ENCODE measurements at places on chromosomes 4 and X.
A peak's percentile ranks its signal among the peaks of the same experiment; 100 is the strongest.

DNA sequence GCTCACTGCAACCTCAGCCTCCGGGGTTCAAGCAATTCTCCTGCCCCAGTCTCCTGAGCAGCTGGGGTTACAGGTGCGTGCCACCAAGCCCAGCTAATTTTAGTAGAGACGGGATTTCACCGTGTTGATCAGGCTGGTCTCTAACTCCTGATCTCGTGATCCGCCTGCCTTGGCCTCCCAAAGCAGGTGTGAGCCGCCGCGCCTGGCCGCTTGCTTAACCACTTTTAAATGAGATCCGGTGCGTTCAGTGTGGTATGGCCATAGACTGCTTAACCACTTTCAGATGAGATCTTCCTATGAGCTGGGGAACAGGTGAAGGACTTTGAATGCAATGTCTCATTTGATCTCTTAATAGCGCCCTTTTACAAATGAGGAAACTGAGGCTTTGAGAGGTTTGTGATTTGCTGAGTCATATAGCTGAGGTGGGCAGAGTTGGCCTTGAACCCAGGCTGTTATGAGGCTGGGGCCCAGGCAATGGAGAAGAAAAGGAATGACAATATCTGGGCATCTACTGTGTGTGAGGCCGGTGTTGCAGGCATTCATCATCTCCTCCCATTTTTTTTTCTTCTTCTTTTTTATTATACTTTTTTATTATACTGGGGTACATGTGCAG, 41.9 kb upstream of the NSG1 start:
- no peak for DNase-seq

GRCh38 chr4:6625256-6625655, 15.2 kb upstream of the MRFAP1 start:
- DNase-seq: no peak

DNA sequence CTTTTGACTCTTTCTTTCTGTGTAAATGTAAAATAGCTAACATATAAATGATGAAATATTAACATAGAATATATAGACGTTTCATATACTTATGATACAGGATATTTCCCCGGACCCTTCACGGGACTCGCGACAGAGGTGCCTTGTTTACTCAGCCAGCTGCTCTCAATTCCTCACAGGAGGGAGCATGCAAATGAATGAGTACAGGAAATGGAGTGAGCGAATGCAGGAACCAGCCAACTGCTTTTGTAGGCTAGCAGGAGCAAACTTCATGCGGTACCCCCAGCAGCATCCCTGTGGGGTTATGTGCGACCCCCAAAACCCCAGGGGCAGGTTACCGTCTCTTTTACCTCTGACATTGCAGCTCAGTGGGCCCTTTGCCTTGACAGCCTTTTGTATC, 110.3 kb upstream of the PDHA2 start:
- no peak for DNase-seq

- DNase-seq: no peak
These were observed 153.6 kb downstream of the RASL11B start for GRCh38 chr4:53015681-53016080.

GRCh38 chr4:25452081-25452480, 75.0 kb downstream of the ANAPC4 start:
- no peak for DNase-seq

DNA sequence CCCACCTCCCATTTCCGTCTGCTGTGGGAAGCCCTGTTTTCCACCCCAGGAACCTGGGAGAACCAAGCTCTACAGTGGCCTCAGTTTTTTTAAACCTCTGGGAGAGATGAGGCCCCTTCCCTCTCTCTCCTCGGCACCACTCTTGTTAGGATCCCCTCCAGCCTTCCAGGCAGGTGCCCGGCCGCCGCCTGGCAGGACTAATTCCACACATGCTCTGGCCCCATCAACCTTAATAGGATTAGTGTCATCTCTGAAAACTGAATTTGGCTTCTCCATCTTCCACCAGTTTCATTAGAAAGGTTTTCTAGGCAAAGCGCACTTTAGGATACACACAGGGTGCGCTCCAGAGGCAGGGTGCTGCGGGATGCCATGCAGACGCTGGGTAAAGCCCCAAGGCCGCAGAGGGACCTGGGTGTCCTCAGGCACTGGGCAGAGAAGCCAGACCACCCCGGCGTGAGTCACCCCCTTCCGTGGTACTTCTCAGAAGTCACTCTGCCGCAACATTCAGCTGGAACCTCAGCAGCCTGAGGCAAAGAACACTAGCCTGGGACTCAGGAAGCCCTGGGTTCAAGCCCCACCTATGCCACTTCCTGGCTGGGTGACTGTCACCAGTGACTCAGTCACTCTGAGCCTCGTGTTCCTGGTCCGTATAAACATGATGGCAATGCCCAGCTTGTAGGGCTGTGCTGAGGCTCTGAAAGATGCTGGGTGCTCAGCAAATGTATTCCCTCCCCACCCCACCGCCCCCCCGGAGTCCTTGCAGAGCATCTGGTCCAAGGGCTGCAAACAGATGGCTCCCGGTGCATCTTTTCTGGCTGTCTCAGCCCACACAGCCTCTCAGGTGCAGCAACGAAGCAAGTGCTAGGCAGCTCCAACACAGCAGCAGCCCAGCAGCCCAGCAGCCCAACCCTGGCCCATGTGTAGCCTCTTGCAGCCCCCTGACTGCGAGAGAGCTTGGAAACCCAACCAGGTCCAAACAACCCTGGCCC, 29.1 kb downstream of the PPP2R2C start:
- no peak for DNase-seq

DNA sequence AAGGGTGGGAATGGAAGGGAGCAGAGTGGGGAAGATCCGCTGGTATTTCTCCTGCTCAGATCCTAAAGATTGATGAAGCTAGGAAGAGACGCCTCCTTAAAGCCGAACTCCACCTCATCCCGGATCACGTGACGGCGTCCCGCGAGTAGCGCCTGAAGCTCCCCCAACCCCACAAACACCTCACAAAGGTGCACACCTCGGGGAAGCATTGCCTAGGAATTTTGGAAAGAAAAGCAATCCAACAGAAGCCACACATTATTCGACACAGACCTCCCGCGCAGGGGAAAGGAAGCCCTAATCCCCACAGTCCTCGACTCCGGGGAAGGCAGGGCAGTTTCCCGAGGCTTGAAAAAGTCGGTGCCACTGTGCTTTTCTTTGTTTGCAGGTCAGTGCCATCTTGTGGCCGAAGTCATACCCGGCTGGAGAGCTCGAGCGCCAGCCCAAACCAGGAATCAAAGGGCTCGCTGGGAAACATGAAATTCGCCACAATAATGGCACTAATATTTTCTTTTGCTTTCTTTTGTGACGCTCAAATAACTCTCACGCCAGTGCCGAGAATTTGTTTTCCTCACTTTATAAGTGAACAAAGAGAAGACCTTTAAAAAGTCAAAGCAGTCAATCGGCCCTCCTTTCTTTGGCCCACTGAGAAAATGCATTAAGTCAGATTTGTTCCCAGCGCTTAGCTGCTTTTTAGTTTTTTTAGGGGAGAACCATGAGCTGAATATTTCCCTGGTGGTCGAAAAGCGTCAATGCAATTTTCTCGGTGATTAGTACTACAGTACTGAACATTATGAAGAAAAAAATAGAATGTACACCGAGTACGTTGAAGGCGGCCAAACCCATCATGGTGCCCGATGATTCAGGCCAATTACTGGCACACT, at the start of gene NPY1R:
Gene NPY1R, minus strand, starts transcription at position 71 of the 881 bp plus-strand sequence. CDS start 6,042 bp downstream, outside the sequence.
- peak; percentile 1 for DNase-seq

- no peak for DNase-seq
These were observed 9.9 kb downstream of the CRMP1 start for GRCh38 chr4:5882947-5883346.

GRCh38 chrX:136220540-136220939, 30.7 kb downstream of the MAP7D3 start:
- DNase-seq: no peak

DNA sequence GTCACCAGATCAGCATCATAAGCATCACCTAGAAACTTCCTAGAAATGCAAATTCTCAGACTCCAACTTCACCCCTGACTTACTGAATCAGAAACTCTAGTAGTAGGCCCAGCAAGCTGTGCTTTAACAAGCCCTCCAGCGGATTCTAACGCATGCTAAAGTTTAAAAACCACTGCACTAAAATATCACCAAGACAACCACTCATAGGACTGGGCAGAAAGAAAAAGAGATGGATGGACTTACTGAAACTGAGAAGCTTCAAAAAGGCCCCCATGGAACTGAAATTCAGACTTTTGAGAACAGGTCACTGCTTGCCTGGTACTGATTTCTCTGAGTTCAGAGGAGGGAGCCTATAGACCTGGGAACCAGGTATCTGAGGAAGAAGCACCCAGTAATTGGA, 40.1 kb downstream of the FAM241A start:
- DNase-seq: no peak

DNA sequence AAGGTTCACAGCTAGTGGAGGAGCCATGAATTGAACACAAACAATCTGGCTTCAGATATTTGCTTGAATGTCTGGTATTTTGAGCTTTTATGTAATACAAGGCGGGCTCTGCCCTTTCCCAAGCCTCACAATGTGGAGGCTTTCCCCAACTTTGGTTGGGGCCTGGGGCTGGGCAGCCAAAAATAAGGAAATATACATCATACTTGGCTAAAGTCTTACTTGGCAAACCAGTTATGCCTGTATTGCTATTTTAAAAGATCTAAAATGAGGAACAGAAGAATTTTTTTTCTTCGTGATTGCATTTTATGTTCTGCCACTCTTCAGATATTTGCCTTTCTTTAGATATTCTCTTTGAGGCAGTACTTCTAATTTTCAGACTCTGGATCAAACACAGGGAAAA, 26.1 kb downstream of the ARFIP1 start:
- no peak for DNase-seq

DNA sequence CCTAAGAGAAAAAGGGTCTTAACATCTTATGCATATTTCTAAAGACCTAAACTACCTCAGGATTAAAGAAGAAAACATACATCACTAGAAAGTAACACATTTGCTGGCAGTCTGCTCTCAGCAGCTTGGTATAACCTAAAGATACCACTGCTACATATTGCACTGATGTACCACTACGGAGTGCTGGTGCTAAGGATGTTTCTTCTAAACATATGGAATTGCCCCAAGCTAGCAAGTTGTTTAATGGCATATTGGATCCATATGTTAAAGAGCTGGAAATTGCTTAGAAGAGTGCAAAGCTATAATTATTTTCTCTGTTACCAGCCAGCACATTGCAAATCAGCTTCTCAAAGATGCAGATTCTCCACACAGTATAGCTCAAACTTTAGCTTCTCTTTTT, 436.5 kb upstream of the GALNTL6 start:
- DNase-seq: no peak

- DNase-seq: no peak
These were observed 690 bp upstream of the NEIL3 start for GRCh38 chr4:177308847-177309521.

GRCh38 chr4:676871-677235, 2.5 kb downstream of the MYL5 start:
- DNase-seq: no peak

- no peak for DNase-seq
These were observed 55.1 kb downstream of the RS1 start for GRCh38 chrX:18616688-18617406.

DNA sequence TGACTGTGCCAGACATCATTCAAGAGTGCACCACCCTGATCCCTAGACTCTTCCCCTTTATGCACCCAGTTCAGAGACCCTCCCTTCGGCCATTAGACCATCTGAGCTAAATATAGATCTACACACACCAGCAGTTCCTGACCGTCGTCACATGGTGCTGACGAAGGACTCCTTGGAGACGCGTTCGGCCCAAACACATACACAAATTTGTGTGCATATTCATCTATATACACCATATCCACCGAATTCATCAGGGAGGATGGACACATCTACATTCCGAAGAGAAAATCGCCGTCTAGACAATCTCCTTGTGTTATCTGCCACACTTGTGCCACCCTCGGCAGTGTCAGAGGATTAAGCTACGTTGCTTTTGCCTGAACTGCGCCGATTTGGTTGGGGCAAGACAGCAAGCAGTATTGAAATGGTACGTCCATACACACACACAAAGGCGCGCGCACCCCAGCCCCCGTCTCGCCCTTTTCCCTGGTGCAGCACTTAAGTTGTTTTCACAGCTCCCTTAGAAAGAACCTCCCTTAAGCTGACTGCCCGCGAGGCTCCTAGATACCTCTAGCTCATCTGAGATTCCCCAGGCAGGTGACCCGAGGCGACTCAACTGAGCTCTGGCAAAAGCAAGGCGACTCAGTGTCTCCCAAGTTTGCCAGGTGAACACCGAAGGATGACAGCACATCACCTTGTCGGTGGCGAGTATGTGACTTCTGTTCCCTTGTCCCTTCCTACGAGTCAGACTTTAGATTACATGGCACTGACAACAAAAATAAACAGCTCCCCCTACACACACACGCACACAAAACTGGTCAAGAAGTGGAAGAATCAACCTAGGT, 1.0 kb downstream of the RASGEF1B start:
- peak; percentile 28 for DNase-seq

GRCh38 chr4:3827616-3828492, 61.7 kb downstream of the ADRA2C start:
- DNase-seq: no peak

- no peak for DNase-seq
These were observed 23.5 kb upstream of the SYNPO2 start for GRCh38 chr4:118865091-118865708.

GRCh38 chr4:143391895-143392294, 55.2 kb downstream of the GAB1 start:
- no peak for DNase-seq

GRCh38 chr4:126361287-126361686, 1046.5 kb downstream of the FAT4 start:
- DNase-seq: no peak

- no peak for DNase-seq
These were observed 88.9 kb downstream of the UBE2K start for GRCh38 chr4:39786838-39787237.
